ENCODE measurements at places on chromosomes 2 and 18.

DNA sequence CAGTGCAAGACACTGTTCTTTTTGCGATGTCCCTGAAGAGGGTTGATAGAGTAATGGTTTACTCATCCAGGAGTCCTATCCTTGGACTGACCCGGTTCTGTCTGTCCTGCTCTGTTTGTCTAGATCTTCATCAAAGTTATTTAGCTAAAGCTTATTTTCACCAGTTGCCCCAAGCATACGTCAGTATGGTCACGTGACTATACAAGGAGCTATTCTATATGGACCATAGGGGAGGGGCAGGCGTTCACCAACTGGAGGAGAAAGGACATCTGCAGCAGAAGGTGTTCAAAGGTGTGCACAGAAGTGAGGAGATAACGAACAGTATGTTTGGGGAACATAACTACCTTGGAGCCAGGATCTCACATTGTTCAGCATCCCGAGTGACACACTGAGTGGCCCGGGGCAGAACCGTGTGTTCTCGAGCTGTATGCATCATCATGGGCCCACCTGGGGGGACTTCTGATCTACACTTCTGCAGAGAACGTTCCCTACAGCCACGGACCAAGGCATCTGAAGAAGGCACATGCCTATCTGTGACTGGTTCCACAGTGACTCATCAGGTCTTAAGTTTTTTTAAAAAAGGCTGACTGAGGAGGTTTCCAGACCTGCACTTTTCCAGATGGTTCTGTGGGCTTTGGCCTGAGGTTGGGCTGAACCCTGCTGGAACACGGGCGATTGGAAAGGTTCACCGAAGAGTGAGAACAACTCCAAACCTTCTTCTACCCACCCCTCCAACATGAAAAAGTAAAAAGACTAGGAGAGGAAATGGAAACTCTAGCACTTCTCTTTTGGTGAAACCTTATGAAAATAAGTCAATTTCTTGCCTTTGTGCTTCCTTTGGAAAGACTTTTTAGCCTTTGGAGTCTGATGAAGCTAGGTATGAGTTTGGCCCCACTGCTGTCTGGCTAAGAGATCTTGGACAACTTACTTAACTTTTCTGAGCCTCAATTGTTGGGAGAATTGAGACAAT is 68.6 kb upstream of the YWHAQ start:
- peak; percentile 76 for DNase-seq

DNA sequence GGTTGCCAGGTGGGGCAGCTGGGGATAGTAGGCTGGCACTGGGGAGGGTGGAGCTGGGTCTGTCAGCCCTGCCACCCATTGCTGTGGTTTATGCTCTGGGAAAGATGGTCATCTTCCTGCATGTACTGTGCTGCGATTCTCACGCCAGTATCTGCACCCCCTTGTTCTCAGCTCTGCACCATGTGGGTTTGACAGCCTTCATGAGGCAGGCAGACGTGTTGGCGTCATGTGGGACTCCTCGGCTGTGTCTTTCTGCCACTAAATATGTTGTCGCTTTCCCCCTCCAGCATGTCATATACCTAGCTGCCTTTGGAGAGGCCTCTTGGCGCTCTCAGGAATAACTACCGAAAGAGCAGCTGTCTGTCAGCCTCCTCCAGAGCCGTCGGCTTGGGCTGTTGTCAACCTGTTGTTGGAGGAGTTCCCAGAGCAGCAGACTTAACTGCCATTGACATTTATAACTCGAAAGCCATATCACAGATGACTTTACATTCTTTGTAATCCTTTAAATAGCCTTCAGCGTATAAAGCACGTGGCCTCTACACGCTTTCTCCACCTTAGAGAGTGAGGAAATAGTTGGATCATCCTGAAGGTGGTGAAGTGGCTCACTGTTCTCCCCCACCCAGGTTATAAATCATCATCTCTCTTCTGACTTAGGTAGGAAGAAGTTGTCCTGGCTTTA is 80.4 kb upstream of the MGAT5 start:
- DNase-seq, result peak; percentile 27

DNA sequence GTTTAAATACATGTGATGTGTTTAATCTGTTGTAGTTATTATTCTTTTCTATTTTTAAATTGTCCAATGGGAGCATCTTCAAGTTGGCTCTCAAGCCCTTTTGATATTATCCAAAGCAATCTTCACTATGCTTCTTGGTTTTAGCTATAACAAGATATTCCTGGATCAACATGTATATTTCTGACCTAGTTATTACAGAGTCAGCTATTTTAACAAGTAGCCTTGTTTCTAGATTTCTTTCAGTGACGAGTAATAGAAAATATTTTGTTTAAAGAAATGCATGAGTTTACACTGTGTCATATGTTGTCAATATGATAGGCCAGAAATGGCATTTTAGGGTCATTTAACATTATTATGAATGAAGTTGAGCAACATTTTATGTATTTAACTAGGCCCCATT is 421.8 kb upstream of the MAP2 start:
- no peak for DNase-seq

DNA sequence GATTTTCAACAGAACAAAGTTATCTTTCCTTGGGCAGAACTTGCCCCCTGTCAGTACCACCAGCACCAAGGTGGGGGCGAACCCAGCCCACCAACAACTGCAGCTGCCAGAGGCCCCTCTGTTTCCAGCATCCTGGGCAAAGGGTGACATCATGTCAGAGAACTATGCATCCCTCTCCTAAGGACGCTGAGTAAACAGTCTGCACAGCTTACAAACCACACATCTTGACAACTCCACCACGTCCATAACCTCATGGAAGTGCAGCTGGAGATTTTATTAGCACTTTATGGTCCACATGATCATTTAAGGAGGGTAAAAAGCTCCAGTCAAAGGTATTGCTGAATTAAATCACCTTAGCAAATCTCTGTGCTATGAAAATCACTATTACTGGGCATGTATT is 40.4 kb downstream of the PIEZO2 start:
- DNase-seq, result no peak

DNA sequence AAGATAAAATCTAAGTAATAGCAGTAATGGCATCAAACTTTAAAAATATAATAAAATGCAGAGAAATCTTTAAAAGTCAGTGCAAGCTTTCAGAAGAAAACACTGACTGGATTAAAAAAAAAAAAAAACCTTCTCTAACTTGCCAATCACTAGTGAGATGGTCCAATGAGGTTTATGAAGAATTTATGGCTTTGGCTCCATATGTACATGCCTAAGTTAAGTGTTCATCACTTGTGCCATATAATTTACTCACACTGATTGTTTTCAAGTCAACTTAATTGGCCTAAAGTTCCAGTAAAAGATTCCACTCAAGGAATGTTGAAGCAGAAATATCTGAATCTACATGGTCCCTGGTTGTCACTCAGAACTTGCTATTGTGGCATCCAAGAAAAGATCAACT is 40.7 kb upstream of the RAB27B start:
- peak; percentile 84 for DNase-seq

DNA sequence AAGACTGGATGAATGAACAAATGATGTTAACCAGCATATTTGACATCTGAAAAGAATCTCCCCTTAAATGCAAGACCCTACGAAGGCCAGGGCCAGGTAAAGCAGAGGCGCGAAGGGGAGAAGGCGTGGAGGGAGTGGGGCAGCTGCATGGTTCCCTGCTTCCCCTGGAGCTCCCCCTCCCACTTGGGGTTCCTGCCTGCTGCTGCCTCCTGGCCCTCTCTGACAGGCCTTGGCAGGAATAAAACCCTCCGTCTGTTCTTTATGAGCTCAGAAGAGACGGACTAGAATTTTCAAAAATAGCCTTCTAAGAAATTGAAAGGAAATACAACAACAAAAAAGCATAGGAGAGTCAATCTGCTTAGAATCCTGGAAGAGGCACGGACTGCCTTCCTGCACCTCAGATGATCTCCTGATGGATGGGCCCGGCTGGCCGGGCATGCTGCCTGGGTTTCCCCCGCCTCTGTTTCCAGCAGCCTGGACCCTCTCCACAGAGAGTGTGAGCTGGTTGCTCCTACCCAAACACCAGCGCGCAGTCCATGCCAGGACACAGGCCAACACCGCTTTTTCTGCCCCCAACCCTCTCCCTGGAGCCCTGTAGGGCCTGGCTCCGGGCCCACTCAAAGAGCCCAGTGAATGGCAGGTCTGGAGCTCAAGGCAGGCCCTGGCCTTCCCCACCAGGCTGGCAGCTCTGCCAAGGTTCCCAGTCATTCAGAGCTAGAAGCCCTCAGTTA is 23.9 kb downstream of the CFAP65 start:
- DNase-seq, result no peak

- no peak for DNase-seq
Measured at GRCh38 chr18:2970772-2971659, 41.9 kb downstream of the LPIN2 start.

GRCh38 chr2:47558768-47559684 is 156.1 kb downstream of the MSH2 start:
- DNase-seq, result peak; percentile 27

DNA sequence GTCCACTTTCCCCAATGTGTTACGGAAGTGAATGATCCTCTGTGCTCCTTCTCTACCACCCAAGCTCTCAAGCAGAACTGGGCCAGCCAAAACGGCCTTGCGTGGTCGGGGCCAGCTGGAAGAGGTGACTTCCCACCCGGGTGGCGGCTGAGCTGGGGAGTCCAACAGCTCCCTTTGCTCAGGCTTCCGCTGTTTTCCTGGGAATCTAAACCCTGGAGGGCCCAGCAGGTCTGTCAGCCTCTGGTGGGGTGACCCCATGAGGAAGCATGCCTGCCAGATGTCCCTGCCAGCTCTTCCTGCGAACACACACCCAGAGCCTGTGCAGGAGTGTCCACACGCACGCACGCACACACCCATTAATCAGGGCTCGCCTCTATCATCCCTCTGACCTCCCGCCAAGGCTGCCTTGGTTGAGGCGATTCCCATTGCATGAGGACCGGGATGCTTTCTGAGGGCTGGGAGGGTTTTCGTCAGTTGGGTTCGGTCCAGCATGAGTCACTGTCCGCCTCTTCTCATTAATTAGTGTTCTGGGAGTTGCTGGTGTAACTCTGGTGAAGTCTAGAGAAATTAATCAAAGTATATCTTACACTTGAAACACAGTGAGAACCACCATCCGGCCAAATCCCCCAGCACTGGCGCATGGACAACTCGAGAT is 90.6 kb downstream of the TWIST2 start:
- DNase-seq, result peak; percentile 95

DNA sequence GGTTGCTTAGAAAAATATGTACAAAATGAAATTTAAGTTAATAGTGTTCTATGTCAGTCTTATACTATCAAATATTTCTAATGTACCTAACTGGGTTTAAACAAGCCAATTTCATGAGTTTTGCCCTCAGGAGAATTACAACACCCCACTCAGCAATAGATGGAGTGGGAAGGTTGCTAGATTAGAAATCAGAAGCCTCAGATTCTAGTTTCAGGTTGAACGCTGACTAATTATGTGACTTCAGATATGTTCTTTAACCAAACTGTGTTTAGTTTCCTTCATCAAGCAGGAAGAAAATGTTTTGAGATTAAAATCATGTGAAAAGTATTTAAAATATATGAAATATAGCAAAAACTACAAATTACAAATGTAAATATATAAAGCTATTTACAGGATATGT is 133.8 kb upstream of the KCNH7 start:
- no peak for DNase-seq

- peak; percentile 56 for DNase-seq
Measured at GRCh38 chr2:23293063-23293462, 91.9 kb upstream of the KLHL29 start.

DNA sequence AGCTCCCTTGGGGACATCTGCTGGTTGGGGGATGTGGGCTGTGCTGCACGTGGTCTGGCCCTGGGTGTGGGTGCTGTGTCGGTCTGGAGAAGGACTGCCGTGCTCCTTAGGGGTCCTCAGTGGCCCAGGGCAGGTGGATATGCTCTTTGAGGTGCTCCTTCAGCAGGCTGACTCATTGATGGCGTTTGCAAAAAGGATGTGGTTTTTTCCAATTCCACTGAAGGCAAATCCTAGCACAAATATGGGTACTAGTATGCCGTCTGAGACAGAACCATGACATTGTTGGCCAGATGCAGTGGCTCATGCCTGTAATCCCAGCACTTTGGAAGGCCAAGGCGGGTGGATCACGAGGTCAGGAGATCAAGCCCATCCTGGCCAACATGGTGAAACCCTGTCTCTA is 3.3 kb downstream of the PPP1R7 start:
- peak; percentile 28 for DNase-seq

- peak; percentile 84 for DNase-seq
Measured at GRCh38 chr2:138267161-138267901, 234.2 kb upstream of the SPOPL start.

DNA sequence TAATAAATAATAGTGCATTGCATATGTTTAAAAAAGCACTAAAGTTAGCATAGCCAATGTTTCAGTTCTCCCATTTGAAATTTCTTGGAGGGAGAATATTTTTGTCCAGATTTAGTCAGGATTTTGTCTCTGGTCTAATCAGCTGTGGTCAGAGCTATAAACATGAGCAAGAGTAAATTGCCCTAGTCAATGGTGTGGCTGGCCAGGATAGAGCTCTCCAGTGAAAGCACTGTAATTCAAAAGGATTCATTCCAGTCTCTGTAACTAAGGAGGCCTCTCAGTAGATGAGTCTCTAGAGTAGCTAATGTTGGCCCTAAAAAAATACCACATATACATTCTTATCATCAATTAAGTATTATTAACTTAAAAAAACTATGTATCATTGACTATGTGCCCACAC is 241.6 kb downstream of the CDCA7 start:
- no peak for DNase-seq

- no peak for DNase-seq
Measured at GRCh38 chr18:35938158-35938557, 34.3 kb upstream of the RMP24 start.

- no peak for DNase-seq
Measured at GRCh38 chr2:75579186-75579585, 18.4 kb upstream of the EVA1A start.

DNA sequence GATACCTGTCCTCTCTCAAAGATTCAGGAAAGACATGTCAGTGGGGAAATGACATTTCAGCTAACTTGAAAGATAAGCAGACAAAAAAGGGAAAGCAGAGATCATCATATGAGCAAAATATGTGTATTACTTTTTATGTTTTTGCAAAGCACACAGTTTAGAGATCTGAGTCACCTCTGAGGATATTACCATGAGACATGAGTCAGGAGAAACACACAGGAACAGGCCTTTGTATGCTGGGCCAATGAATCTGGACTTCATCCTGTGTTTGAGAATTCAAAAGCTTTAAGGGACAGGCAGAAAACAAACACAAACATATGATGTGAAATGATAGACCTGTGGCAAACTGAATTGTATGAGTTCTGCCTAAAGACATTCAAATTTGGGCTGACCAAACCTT is 306.0 kb upstream of the EPC2 start:
- DNase-seq, result peak; percentile 75

GRCh38 chr2:206031162-206031784 is 54.7 kb downstream of the INO80D start:
- peak; percentile 30 for DNase-seq

DNA sequence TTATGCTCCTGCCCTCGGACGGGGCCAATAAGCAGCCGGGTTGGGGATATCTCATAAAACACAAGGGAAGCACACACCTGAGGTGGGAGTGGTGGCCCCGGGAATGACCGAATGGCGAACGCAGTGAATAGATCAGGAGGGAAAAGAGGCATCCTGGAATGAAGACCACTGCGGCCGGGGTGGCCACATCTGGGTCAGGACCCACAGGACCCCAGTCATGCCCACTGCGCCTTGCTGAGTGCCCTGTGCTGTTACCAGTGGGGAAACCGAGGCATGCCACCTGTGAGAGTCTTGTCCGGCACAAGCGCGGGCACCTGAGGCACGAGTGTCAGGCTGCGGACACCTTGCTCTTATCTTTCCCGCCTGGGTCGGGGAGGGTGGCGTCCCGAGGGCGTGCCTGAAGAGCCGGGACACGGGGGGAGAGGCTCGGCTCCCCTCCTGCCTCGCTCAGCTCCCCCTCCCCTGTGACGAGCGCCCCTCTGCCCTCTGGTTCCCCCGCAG is 1.6 kb downstream of the PDCD1 start:
- no peak for DNase-seq

- no peak for DNase-seq
Measured at GRCh38 chr2:219056176-219056895, 4.4 kb downstream of the IHH start.

All from fibroblast of skin of right biceps (primary cell).